ENCODE measurements at places on chromosomes 6 and 20.
A peak's percentile ranks its signal among the peaks of the same experiment; 100 is the strongest.

- DNase-seq, result no peak
Observed at GRCh38 chr20:8388707-8389106, 256.6 kb downstream of the PLCB1 start.

DNA sequence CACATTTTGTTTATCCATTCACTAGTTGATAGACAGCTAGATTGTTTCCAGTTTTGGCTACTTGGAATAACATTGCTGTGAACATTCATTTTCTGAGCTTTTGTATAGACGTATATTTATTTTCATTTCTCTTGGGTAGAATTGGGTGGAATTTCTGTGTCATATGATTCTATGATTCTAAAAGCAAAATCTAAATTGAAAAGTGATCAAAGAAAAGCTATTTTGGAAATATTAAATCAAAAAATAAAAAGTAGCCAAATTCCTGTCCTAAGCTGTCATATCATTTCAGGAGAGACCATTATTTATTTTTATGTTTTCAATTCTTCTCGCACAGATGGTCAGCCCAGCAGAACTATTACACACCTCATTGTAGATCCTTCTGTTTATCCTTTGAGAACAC, 229.2 kb downstream of the COL12A1 start:
- DNase-seq, result no peak

DNA sequence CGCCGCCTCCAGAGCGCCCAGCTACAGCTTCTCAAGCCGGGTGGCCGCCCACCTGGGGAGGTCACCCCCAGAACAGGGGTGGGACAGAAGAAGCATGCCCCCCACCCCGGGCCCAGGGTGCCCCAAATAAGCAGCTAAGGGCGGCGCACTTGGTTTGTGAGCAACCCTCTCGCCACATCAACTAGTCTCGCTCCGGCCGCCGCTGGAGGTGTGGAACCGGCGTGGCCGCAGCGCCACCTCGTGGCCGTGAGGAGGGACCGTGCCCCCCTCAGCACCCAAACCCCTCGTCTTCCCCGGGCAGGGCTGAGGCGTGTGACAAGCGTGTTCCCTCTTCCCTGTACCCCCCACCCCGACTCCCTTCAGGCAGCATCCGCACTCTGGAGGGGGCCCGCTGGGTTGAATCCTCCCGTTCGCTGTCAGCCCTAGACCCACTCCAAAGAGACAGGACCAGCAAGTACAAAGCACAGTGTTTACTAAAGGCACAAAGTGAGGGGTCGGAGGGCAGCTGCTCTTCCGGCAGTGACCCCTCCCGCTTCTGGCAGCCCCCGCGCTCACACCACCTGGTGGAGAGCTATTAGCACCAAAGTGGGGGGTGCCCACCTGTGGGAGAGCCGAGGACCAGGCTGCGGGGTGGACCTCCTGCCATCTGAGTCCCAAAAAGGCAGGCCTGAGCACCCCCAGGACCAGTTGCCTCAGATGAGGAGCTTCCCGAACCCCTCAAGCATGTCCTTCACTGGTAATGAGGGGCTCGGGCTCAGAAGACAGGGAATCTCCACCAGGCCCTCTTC, 45.4 kb downstream of the MDFI start:
- DNase-seq, result peak; percentile 68

DNA sequence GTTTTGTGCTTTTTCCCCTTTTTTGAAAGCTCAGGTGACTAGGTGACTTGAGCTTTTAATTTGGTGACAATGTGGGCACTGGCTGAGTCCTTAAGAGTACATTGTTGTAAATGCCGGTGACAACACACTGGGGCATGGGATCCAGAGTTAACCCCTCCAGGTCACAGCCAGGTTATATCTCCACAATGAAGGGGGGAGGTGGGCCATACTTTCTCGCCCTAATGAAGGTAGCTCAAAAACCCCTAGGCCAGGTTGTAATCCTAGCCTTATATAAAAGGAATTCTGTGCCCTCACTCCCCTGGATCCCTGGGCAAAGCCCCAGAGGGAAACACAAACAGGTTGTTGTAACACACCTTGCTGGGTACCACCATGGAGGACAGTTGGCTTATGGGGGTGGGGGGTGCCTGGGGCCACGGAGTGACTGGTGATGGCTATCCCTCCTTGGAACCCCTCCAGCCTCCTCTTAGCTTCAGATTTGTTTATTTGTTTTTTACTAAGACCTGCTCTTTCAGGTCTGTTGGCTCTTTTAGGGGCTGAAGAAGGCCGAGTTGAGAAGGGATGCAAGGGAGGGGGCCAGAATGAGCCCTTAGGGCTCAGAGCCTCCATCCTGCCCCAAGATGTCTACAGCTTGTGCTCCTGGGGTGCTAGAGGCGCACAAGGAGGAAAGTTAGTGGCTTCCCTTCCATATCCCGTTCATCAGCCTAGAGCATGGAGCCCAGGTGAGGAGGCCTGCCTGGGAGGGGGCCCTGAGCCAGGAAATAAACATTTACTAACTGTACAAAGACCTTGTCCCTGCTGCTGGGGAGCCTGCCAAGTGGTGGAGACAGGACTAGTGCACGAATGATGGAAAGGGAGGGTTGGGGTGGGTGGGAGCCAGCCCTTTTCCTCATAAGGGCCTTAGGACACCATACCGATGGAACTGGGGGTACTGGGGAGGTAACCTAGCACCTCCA, 2.2 kb upstream of the VEGFA start:
- no peak for DNase-seq

DNA sequence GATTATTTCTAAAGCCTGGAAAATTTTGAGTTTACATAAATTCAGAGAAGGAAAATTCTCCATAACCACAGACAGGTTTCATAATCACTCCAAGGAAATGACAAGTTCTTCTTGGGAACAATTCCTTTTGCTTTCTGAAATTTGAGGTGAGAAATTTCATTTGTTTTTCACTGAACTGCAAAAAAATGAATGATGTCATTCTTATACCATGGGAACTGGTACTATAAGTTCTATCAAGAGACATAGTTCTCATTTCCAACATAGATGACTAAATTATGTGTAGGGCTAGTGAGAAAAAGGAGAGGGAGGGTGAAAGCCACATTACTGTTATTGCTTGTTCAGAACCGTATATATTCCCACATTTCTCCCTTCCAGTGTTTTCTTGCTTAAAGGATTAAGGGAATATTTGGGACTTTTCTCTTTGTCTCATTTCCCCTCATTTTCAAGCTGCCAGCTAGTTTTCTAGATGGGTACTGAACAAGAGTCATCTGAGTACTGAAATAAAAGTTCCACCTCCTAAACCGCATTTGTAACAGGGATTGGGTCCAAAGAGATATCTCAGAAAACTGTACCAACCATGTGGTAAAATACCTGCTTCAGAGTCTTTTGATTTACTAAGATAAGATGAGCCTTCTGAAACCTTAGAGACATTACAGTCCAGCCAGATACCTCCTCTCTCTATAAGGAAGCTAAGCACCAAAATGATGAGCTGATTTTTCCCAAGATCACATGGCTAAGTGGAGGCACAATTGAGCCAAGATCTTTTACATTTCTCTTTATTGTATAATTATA, 144.3 kb upstream of the PRDM1 start:
- no peak for DNase-seq

DNA sequence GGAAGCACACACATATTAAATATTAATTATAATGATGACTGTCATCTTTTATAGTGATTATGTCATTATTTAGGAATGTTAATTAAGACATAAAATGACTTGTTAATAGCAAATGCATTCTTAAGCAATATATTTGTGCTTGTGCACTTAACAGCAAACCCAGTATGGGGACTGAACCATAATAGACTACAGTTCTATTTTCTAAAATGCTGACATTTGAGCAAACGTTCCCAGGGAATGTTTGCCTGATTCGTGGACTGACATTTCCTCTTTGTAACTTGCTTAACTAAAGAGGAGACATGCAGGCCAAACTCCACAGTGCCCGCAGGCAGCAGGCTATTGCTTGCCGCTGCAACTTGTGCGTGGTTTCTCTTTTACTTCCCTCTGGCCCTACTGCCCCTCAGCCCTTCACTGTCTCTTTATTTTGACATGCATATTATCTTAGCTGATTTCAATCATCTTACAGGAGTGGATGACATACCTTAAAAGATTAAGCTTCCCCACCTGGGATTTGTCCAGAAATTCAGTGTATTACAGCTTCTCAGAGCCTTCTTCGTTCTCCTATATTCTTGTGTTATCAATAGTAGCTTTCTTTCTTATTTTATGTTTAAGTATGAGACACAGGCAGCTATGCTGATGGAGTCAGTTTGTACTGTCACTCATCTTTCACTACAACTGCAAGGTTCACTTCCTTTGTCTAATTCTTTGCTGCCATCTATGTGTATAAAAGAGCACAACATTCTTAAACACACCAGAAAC, 141.5 kb downstream of the GMDS start:
- DNase-seq, result no peak

DNA sequence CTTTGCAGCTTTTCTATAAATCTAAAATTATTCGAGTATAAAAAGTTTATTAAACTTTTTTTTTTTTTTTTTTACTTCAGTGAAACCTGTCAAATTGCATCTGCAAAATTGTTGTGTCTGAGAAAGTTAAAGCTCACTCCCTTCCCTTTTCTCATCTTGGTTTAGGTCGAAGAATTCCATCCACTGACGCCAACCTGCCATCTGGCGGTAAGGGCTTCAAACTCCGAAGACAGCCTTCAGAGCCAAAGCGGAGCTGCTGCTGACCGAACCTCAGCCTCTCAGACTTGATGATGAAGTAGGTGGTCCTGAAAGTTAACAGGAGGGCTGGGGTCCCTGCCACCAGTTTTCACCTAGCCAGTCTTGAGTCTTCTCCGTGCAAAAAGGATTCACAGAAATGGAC, 29.6 kb upstream of the VAPB start:
- DNase-seq, result no peak

Measured in stimulated activated CD8-positive, alpha-beta memory T cell treated with anti-CD3 and anti-CD28 coated beads, Interleukin-12 subunit alpha, Interleukin-12 subunit beta, amount 100 ng/mL, for 1 hour (primary cell).